ENCODE measurements at places on chromosomes 13 and 19.

DNA sequence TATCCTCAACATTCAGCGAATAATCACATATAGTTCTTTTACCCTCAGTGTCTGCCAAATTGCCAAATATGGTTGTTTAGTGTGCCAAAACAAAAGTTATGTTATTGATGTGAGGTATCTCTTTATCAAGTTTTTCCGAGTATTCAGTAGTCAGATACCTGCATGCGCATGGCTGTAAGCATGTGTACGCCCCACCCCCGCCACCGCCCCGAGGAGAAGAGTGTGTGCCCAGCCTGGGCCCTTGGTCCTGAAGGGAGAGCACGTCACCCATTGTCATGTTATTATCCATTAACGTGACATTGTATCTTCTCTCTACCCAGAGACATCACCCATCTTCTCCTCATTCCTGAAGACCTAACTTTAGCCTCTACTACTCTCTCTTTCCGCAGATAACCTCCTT, 147.0 kb downstream of the SHISA2 start:
- DNase-seq = no peak

DNA sequence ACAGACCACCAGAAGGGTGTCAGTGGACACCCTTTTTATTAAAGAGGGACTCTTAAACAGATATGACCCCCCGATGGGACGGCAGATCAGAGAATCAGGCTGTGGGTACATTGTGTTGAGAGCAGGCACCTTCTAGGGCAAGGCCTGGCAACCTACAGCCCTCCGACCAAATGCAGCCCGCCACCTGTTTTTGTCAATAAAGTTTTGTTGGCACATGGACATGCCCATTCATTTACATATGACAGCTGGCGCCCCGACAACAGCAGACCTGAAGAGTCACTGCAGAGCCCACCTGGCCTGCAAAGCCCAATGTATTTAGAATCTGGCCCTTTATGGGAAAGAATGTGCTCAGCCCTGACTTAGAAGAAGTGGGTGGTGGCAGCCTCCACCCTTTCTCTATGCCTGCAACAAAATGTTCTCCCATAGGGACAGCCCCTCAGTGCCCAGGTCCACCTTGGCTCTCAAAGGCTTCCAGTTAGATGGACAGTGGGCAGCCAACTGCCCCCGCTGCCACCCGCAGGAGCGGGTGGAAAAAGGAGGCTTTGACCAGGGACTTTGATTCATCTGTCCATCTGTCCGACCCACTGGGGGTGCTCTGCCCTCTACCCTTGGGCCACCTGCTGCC, 184.9 kb downstream of the PTPRS start:
- DNase-seq = no peak

- no peak for DNase-seq
Measured at GRCh38 chr19:342801-343421, 1.7 kb downstream of the MIER2 start.

- no peak for DNase-seq
Measured at GRCh38 chr13:23966221-23966690, 69.0 kb upstream of the C1QTNF9B start.

- DNase-seq = no peak
Measured at GRCh38 chr19:43207991-43208390, 2.6 kb upstream of the PSG4 start.

- DNase-seq = no peak
Measured at GRCh38 chr13:67283637-67284036, 53.5 kb upstream of the PCDH9 start.

- DNase-seq = no peak
Measured at GRCh38 chr19:4660181-4660791, 9.9 kb downstream of the MYDGF start.

- DNase-seq = no peak
Measured at GRCh38 chr13:112781287-112781686, 91.4 kb downstream of the ATP11A start.

DNA sequence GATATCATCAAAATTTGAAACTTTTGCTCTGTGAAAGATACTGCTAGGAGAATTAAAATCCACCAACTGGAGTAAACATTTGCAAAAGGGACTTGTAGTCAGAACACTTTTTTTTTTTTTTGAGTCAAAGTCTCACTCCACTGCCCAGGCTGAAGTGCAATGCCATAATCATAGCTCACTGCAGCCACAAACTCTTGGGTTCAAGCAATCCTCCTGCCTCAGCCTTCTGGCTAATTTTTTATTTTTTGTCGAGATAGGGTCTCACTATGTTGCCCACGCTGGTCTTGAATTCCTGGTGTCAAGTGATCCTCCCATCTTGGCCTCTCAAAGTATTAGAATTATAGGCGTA, 9.7 kb downstream of the ELAVL1 start:
- no peak for DNase-seq

- DNase-seq = no peak
Measured at GRCh38 chr13:39144941-39145533, 106.8 kb downstream of the NHLRC3 start.

DNA sequence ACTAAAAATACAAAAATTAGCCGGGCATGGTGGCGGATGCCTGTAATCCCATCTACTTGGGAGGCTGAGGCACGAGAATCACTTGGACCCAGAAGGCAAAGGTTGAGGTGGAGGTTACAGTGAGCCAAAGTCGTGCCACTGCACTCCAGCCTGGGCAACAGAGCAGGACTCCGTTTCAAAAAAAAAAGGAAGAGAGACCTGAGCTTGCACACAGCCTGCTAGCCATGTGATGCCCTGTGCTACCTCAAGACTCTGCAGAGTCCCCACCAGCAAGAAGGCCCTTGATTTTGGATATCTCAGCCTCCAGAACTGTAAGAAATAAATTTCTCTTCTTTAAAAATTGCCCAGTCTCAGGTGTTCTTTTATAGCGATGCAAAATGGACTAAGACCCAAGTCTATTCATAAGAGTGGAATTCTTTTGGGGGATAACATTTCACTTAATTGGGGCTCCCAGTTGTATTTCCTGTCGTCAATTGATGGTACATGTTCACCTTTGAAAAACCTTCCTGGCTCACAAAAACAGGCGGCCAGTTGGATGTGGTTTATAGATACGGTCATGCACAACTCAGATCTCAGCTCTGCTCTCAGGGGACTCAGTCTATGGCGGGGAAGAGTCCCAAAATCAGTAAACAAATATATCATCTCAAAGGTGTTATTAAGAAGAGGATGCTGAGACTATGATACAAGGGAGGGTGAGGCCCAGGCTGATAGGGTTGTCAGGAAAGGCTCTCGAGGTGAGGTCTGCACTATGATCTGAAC, 2.4 kb upstream of the CHERP start:
- no peak for DNase-seq

DNA sequence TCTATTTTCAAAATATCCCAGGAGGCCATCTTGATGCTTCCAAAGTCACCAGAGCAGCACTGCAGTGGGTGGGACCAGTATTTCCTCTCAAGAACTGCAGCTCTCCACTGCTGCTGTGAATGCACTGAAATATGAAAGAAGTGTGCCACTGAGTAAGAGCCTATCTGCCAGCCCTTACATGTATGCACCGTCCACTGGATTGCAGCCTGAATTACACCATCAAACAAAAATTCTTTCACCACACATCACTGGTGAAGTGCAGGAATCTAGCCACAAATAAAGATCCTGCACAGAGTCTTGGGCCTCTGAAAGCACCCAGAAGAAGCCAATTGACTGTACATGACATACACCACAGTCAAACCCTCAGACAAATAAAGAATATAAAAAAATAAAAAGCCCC, 249.0 kb downstream of the LHFPL6 start:
- no peak for DNase-seq

DNA sequence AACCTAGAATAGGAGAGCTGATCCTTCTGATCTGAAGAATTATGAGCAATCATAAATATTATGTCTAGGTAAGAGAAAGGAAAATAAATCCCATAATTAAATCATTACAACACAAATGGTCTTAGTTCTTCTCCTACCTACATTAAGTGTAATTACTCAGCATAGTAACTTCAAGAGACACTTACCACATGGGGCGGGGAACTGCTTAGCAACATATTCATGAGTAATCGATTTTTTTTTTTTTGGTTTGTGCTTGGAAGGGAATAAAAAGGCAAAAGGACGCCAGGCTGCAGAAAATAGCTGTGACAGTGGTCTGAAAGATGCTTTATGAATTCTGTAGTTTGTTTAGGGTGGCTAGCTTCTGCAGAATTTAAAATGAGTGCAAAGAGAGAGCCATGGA, 103.3 kb upstream of the HTR2A start:
- DNase-seq = no peak
